Germinal center (tissue), 1 donor: ENCODE measurements at places on chromosomes 5 and 9.
A peak's percentile ranks its signal among the peaks of the same experiment; 100 is the strongest.

- no peak for DNase-seq
Observed at GRCh38 chr5:179301376-179301775, 43.9 kb downstream of the ADAMTS2 start.

- peak; percentile 24 for DNase-seq
Observed at GRCh38 chr9:78031893-78032729, 500 bp upstream of the GNAQ start.

GRCh38 chr5:180786531-180787398, 15.8 kb downstream of the MGAT1 start:
- DNase-seq, result no peak

GRCh38 chr9:133589454-133590227, 19.5 kb downstream of the FAM163B start:
- DNase-seq, result no peak

- no peak for DNase-seq
Observed at GRCh38 chr9:137678202-137678601, 59.4 kb downstream of the EHMT1 start.

DNA sequence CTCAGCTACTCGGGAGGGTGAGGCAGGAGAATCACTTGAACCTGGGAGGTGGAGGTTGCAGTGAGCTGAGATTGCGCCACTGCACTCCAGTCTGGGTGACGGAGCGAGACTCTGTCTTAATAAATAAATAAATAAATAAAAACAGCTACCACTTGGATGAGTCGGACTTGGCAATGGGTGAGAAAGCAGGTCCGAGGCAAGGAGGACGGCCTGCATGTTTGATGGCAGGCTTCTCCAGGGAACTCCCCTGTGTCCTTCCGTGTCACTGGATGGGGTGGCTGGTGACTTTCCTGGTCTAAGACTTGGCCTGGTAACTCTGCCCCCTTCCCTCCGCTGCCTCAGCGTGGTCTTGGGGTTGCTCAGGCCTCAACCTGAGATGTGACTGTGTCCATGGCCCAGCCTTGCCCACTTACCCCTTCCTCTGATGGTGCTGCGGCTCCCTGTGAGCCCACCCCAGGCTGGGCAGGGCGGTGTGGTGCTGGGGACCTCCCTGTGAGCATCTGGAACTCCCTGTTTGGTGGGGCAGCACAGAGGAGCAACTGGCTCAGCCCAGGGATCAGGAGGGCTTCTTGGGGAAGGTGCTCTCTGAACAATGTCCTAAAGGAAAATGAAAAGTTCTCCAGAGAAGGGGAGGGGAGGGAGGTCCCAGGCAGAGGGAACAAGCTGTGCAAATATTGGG, 62.5 kb upstream of the PSD2 start:
- no peak for DNase-seq

DNA sequence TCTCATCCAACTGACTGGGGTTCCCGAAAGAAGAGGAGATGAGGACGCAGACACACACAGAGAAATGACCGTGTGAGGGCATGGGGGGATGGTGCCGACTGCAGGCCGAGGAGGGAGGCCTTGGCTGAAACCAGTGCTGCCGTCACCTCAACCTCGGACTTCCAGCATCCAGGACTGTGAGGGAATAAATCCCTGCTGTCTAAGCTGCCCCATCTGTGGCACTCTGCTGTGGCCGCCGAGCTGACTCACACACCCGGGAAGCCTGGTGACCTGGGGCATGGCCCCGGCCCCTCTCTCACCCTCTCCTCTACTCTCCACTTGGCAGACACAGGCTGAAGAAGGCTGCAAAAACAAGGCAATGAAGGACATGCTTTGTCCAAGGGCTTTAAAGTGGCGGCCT, 4.4 kb upstream of the COL5A1 start:
- DNase-seq, result no peak

DNA sequence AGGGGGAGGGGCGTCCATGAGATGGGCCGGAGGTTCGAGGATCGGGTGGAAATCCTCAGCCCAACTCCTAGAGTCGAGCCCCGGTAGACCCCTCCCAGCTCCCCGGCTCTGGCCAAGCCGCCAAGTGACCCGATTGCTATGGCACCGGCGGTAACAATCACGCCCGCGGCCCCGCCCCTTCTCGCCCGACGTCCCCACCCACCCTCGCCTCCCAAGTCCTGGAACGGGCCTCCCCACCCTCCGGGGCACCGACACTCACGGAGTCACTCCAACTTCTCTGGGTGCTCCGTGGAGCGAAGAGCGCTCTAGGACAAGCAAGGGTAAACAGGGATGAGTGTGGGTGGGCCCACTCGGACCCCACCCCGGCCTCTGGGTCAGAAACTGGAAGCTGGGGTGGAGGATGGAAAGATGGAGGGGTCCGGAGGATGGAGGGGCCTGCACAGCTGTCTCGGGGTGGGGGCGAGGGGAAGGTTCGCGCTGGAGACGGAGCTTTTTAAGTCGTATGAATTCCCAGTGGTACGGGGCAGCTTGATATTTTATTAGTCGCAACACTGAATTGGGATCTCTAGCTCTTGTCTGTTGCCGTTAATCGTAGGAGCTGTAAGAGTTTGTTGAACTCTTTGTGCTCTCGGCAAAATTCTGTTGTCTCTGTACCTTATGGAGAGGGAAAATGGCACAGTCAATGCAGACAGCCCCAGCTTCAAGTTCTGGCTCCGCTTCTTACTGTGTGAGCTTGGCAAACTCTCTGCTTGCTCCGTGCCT, at the start of gene SPACA9:
SPACA9 (plus strand) TSS at position 204 of the 762 bp plus-strand sequence. CDS start 5,050 bp downstream, outside the sequence.
- DNase-seq, result peak; percentile 49

GRCh38 chr5:1757511-1757910, 42.1 kb downstream of the MRPL36 start:
- no peak for DNase-seq

DNA sequence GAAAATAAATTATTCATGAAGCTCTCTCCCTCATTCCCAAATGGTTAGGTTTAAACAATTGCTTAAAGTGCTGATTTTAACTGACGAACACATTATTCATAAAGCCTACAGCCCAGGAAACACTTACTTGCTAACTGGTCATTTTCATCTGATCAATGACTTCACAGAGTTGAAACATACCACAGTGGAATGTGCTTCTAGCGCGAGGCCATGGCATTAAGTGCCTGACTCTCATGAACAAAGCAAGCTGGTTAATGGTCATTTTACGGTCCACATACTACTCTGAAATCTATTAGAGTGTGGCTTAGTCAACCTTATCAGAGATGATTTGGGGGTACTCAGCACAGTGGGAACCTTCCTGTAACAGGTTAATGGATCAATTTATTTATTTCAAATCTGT, 114.6 kb downstream of the MED27 start:
- no peak for DNase-seq

DNA sequence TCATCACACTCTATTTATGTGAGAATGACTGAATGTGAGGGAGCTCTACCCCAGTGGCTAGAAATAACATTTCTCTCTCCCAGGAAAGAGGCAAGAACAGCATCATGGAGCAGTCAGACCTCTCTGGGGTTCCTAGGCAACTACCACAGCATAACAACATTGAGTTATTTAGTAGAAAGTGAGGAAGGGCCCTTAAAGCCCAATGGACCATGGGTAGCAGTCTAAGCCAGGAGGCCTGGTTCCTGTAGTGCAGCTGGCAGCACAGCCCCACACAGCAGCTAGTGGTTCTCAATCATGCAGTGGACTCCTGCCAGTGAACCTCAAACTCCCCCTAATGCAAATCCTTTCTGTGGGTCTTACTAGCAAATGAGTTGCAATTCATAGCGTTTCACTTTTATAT, 55.3 kb downstream of the SPEF2 start:
- DNase-seq, result no peak

- DNase-seq, result no peak
Observed at GRCh38 chr5:368183-369084, 46.9 kb downstream of the AHRR start.

DNA sequence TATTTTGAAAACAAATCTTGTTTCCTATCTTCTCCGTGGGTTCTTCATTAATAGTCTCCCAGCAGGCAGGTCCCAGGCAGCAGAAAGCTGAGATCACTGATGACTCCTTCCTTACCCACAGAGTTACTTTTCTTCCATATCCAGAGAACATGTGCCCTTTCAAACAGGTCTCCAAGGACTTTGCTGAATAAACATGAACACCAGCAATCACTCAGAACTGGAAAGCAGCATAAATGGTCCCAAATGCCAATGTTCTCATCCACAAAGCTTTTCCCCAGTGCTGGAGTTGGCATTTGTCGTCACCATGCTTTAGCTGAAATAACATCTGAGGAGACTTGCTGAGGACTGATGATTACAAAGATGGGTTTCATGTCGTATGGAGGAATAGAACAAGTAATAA, 134.0 kb downstream of the YIPF5 start:
- no peak for DNase-seq

DNA sequence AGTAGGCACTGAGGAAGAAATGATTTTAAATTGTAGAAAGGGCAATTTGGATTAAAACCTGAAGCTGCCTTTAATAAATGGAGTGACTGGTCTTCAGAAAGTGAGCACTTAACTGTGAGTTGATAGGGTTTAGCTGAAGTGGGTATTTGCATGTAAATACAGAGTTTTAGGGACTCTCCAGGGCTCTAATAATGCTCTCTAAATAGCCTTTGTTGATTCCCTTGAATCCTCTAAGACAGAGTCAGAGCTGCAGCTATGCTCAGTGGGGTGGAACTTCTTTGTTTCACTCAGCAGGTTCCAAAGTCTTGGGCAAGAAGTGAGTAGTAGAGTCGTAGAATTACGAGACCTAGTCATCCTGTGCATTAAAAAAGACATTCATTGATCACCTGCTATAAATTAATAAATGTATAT, 21.4 kb downstream of the GLRA1 start:
- DNase-seq, result no peak

DNA sequence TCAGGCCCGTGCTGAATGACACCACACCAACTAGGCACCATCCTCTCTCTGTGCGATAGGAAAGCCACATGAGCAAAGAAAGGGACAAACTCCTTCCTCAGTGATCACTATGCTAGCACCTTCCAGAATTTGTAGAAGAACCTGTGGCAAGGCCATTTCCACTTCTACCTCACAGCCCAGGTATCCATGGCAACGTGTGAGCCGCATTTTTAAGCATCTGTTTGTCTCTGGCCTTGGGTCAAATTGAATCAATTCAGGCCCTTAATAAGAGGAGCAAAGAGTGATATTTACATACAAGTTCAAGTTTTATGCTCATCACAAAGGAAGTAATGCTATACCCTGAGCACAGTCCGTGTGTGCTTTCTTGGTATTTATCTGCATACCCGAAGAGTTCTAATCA, 179.3 kb downstream of the SLC12A2 start:
- DNase-seq, result no peak

DNA sequence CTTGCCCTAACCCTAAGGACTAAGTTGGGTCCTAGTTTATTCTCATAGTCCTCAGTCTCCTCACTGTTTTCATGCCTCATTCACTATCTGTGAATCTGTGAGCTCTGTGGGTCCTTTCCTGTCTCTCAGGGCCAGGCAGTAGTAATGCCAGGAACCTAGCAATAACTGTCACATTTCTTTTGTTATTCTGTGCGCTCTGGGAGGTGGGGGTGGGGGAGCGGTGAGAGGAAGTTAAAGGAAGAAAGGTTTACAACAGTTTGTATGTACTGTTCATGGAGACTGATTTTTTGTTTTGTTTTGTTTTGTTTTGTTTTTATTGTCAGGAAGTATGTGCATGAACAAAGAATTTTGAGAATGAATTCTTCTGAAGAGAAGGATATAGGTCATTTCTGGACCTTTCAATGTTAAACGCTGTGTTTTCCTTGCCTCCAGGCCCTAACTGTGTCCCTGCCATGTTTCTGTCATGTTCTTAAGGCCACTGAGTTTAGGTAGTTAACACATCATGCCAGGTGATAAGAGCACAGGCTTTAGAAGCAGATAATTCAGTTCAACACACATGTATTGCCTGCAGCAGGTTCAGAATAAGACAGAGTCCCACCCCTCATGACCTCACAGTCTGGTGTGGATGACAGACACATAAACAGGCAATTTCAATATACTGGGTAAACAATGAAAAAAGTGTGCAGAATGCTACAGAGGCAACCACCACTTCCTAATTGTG, 13.3 kb upstream of the FEM1C start:
- DNase-seq, result no peak

- DNase-seq, result no peak
Observed at GRCh38 chr9:99811172-99811571, 10.5 kb upstream of the NR4A3 start.

- no peak for DNase-seq
Observed at GRCh38 chr5:35754481-35754880, 102.2 kb upstream of the IL7R start.

- DNase-seq, result no peak
Observed at GRCh38 chr5:31235381-31235780, 41.9 kb downstream of the CDH6 start.

- no peak for DNase-seq
Observed at GRCh38 chr9:71725590-71726338, 42.5 kb downstream of the CEMIP2 start.

DNA sequence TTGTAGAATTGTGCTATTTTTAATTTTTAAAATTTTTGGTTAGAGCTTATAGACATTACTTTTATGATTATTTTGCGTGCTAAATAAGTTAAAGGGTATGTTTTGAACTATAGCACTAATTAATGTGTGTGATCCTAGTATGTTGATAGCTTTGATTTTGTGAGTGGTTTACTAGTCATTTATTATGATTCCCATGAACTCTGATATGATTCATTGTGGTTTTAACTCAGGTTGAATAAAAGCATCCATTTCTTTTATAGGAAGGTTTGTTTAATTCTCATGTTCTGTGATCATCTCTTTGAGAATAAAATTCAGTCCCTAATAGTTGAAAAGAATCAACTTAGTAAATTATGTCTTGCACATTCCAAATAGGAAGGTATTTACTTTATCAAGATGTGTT, 22.5 kb downstream of the C5orf22 start:
- DNase-seq, result no peak

DNA sequence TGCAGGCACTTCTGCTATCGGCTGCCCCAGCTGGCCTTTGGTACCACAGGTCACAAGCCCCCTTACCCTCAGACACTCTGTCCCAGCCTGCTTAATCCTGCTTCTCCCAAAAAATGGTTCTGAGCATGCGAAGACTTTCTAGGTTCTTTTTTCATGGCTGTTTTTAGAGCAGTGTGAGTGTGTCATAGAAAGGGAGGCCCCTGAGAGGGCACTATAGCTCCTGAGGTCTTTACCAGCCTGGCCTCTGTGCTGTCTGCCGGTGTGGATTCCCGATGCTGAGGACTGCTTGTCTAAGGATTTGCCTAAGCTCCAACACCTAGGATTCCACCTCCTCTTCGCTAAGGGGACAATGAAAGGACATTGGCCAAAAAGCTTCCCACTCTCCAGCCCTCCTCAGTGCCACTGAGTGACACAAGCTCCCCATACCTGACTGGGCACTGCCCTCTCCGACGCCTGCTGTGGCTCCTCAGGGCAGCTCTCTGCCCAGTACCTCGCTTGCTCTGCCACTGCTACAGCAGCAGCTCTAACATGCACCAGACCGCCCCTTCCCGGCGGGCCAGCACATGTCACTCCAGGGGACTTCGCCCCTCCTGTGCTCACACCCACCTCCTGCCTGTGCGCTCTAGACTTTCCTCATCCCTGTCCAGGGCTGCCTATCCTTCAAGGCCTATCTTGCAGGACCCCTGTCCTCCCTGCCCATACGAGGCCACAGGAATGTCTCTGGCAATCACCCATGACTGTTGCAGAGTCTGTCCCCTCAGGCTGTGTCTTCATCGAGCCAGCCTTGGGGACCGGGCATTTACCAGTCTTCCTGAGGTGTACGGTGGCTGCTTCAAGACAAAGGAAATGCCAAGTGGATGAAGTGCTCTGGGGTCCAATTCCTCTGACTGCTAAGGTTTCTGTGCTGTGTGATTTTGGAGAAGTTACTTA, 21.0 kb downstream of the MACROH2A1 start:
- no peak for DNase-seq

GRCh38 chr5:78287833-78288232, 6.7 kb downstream of the AP3B1 start:
- DNase-seq, result no peak

- DNase-seq, result no peak
Observed at GRCh38 chr9:3292311-3292710, 233.5 kb downstream of the RFX3 start.

- DNase-seq, result no peak
Observed at GRCh38 chr9:100186356-100186755, 87.3 kb downstream of the INVS start.
